ENCODE measurements at places on chromosomes 4 and X.

- DNase-seq = no peak
These were observed 17.1 kb downstream of the GABRA2 start for GRCh38 chr4:46372878-46373277.

GRCh38 chr4:67685532-67685859 is 15.5 kb downstream of the UBA6 start:
- DNase-seq = no peak

GRCh38 chr4:164081801-164082200 is 587.3 kb downstream of the TMA16 start:
- peak; percentile 59 for DNase-seq

DNA sequence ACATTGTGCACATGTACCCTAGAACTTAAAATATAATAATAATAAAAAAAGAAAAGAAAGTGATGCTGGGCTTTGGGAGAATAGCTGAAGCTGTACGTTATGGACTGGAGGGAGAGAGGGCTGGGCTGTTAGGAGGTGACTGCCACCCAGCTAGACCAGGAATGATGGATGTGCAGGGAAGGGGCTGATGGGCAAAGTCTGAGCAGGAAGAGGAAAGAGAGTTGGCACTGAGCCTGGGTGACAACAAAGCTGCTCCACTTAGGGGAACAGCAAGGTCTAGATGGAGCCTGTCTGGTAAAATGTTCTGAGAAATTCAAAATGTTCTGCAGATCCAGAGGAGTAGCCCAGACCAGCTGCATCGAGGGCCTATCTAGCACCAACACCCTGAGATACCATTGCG is 32.3 kb downstream of the MED28 start:
- DNase-seq = no peak

Measured in DMS 273 treated with DMSO at 0.1 percent for 48 hours (cell line).